ENCODE measurements at places on chromosomes 5 and 9. TPM values are rescaled to one million over a fixed set of nuclear protein-coding genes. Genes with fewer than 3 reads are reported as not detected.

DNA sequence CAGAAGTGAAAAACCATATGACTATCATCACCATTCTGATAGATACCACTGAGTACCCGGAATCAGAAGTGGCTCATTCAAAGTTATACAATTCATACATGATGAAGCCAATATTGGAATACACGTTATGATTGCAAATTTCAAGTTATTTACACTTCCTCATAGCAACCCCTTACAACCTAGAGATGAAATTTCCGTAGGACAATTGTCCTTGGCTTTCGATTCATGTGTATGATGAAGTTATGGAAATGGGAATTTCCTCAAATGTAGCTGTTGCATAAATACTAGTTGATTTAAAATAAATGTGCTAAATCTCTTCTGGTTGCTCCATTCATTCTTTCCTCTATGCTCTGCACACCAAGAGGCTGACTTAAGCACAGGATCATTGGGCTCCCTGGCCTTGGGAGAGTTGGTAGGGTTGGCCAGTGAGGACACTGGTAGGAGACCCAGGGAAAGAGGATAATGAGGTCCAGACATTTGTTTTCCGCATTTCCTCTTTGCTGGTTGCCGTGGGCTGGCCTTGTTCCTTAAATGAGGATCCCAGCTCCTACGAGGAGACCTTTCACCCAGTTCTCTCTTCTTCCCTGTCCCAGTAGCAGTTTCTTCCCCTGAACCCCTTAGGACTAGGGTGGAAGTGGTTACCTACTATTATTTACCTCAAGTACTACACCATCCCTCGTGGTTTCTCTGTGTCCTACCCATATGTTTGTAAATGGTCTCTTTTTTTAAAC lies 90.3 kb downstream of the ZNF474 start:
- ATAC-seq = no peak

DNA sequence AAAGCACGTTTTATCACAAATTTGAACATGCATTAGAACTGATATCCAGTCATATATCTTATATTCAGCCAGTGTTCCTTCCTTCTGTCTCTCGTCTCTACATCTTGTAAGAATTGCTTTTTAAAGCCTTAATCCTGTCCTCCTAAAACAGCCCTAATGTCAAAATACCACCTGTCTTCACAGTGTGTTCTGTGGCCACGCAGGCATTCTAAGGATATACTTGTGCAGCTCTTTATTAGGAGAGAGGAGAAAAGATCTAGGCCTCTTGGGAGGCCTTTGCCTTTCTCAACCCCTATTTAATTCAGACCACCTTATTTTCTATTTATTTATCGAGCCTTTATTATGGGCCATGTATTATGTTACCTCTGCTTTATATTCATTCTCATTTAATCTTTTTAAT lies 78.3 kb downstream of the MAN2A1 start:
- no peak for ATAC-seq

DNA sequence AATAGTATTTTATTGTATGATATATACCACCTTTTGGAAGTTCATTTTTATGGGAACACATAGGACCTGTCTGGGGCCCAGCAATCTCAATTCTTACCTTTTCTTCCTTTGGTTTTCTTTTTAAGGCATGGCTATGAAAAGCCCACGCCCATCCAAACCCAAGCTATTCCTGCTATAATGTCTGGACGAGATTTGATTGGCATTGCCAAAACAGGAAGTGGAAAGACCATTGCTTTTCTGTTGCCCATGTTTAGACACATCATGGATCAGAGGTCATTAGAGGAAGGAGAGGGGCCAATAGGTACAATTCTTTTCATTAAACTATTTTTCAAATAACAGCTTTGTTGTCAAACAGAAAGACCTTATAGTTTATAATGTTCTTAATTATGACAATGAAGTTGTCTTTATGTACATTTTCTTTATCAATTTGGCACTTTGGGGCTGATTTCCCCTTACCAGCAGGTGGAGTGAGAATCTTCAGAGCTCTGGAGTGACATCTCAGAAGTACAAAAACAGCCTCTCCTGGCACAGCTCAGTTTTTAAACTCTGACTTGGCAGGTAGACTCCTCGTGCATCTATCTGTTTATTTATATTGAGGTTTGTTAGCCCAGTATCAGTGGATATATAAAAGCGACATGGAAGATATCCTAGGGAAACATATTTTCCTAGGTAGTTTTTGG lies 25.8 kb downstream of the DDX46 start:
- ATAC-seq = no peak

PCDHGC3 gene
- 0.56 TPM for total RNA-seq

DNA sequence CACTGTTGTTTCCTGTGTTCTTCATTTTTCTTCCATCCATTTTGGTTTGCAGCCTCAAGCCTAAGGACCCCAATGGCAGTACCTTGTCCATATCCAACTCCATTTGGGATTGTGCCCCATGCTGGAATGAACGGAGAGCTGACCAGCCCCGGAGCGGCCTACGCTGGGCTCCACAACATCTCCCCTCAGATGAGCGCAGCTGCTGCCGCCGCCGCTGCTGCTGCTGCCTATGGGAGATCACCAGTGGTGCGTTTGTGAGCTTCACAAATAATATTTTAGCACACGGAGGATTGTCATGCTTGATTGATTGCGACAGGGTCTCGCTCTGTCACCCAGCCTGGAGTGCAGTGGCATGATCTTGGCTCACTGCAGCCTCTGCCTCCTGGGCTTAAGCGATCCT lies 136.8 kb downstream of the TLE4 start:
- ATAC-seq = no peak

Measured in activated T-helper 17 cell treated with anti-CD3 and anti-CD28 coated beads, Interleukin-2, amount 50 U/mL, for 72 hours (primary cell).